Suprapubic skin (tissue), 4 donors: ENCODE measurements at places on chromosomes 1 and 21.
A peak's percentile ranks its signal among the peaks of the same experiment; 100 is the strongest.

- no peak for DNase-seq
Measured at GRCh38 chr1:38733761-38734160, 125.8 kb downstream of the RRAGC start.

DNA sequence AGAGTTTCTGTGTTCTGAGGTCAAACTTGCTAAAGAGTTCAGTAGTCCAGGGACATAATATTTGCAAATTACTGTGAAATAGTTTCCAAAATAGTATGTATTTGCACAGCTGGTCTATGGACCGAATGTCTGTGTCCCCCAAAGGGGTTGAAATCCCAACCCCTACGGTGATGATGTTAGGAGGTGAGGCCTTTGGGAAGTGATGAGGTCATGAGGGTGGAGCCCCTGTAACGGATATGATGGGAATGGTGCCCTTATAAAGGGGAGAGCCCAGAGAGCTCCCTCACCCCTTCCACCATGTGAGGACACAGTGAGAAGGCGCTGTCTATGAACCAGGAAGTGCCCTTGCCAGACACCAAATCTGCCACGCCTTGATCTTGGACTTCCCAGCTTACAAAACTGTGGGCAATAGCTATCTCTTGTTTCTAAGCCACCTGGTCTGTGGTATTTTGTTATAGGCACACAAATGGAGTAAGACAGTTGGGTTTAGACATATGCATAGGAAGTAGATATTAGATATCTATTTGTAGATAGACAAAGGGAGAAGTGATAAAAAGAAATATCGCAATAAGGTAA lies 21.7 kb downstream of the RNF187 start:
- no peak for DNase-seq

GRCh38 chr1:165330483-165330882 lies 26.0 kb downstream of the LMX1A start:
- DNase-seq = no peak

GRCh38 chr1:155131856-155132255 lies 3.8 kb upstream of the SLC50A1 start:
- no peak for DNase-seq

DNA sequence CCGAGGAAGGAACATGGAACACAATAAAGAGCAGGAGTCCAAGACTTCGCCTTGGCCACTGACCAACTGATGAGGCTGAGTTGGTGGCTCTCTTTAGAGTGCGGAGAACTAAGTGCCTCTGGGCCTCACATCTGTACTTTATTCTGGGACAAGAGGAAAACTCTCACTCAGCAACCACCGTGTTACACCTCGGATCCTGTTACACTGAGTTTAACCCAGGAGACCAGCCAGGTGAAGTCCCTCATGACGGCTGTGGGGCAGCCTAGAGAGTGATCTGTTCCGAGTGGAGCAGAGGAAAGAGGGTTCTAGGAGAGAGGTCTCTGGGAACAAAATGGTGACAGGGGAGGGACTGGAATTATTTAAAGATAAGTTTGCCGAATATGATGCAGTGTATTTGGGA lies 33.5 kb upstream of the AGL start:
- no peak for DNase-seq

- peak; percentile 67 for DNase-seq
Measured at GRCh38 chr1:226309398-226310244, 657 bp upstream of the LIN9 start.

DNA sequence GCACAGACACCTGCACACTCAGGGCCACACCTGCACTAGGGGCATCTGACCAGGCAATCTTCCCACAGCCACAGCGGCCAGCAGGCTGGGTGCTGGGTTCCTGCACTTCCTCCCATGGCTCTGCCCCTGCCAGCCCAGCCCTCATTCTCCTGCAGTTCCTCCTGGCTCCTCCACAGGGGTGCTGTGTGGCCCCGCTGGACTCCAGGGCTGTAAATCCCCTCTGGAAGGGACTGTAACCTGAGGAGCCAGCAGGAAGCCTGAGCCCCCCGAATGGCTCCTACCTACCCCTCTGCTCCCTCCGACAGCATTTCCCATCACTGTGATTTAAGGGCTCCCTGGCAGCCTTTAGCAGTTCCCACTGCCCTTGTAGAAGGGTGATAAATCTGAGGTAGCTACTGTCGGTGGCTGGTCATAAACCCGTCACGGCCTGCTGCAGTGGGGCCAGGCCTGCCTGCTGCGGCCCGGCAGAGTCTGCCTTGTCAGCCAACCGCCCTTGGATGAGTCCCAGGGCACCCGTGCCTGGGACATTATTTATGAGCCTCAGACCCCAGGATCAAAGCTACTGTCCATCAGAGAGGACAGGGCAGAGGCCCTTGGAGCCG lies 8.8 kb downstream of the UBL4B start:
- no peak for DNase-seq

DNA sequence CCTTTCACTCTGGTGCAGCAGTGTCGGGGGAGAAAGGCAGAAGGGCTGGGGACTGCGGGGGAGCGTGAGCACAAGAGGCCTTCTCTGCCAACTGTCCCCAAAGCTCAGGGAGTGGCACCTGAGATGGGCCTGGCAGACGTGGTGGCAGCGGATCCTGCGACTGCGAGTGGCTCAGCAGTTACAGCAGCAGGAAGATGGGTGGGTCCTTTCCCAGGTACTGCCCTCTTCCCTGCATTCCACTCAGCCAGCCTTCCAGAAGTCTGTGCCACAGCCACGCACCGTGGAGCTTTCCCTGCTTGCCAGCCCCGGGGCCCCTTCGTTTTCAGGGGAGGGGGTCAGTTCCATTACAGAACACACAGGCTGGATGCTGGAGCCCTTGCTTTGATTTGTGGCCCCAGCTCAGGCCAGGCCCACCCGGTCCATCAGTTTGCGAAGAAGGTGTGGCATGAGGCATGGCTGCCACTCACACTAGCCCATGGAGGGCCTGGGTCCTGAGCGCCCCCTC lies 17.2 kb downstream of the MTHFR start:
- DNase-seq = no peak

DNA sequence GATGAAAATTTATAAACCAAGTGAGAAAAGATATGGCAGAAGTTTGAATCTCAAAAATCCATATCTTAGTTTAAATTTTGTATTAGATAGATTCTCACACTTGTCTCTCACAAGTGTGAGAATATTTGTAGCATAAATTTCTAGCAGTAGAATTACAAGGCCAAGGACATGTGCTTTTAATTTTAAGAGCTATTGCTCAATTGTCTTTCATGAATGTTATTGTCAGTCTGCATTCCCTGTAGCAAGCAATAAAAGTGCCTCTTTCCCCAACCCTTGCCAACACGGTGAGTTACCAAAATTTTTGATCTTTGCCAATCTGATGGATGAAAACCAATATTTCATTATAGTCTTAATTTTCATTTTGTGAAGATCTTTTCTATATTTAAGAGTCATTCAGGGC lies 64.0 kb downstream of the CTH start:
- no peak for DNase-seq

DNA sequence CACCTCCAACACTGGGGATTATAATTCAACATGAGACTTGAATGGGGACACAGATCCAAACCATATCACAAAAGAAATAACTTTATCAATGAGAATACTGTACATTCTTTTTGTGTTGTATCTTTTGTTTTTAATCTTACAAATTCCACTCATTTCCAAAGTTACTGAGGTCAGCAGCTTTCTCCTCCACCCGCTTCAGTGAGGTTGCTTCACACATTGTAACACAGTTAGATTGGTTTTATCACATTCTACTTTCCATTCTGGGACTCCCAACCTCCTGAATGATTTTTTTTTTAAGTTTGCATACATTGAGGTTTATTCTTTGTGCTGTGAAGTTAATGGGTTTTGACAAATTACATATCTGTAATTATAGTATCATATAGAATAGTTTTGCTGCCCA lies 43.8 kb downstream of the DDAH1 start:
- DNase-seq = no peak

- no peak for DNase-seq
Measured at GRCh38 chr1:21217812-21218596, 41.3 kb upstream of the EIF4G3 start.

- no peak for DNase-seq
Measured at GRCh38 chr21:28936036-28936435, 56.6 kb downstream of the LTN1 start.

GRCh38 chr1:209291715-209292114 lies 291.8 kb upstream of the CAMK1G start:
- no peak for DNase-seq

DNA sequence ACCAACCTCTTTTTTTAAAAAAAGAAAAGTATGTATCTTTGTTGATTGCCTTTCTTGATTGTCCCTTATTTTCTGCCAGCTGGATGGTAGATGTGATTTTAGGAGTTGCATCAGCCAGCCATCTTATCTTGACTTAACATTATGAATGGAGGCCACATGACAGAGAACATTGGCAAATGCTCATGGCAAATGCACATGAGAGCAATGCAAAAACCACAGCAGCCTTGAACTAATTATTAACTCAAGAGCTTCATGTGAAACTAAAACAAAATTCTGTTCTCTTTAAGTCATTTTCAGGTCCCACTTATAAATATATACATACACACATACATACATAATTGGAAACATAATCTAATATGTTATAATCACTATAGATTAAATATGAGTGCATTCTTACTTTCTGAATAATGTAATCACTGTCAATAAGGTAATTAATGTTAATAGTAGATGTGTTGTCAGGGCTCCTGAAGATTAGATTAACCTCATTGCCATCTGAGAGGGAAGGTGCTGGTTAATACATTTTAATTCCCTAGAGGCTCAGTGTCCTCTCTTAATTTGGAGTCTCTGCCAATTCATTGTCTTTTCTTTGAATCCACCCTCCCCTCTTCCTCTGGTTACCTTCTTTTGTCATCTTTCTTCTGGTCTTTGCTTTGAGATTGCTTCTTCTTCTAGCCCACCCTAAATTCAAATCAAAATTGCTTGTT lies 962.2 kb downstream of the ADGRL2 start:
- DNase-seq = no peak

DNA sequence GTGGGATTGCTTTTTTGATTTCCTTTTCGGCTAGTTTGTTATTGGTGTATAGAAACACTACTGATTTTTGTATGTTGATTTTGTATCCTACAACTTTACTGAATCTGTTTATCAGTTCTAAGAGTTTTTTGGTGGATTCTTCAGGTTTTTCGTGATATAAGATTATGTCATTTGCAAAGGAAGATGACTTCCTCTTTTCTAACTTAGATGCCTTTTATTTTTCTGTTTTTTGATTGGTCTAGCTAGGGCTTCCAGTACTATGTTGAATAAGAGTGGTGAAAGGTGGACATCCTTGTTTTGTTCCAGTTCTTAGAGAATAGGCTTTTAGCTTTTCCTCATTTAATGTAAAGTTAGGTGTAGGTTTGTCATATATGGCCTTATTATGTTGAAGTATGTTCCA lies 13.1 kb upstream of the NHLH2 start:
- DNase-seq = no peak

GRCh38 chr1:168894397-168894903 lies 165.4 kb upstream of the DPT start:
- DNase-seq = no peak

- DNase-seq = no peak
Measured at GRCh38 chr1:226838456-226838855, 32.0 kb upstream of the PSEN2 start.

GRCh38 chr1:6103111-6103853 lies 57.6 kb downstream of the KCNAB2 start:
- DNase-seq = no peak
